RWPE2 (cell line): ENCODE measurements at places on chromosomes 2 and 18.

- DNase-seq = no peak
These were observed 158.6 kb downstream of the PPP1R1C start for GRCh38 chr2:182144041-182144775.

- no peak for DNase-seq
These were observed 10.6 kb downstream of the IRS1 start for GRCh38 chr2:226788881-226789490.

GRCh38 chr2:136054856-136055255 is 63.1 kb downstream of the CXCR4 start:
- DNase-seq = no peak

- DNase-seq = no peak
These were observed 5.5 kb downstream of the ZNF532 start for GRCh38 chr18:58870130-58870529.

DNA sequence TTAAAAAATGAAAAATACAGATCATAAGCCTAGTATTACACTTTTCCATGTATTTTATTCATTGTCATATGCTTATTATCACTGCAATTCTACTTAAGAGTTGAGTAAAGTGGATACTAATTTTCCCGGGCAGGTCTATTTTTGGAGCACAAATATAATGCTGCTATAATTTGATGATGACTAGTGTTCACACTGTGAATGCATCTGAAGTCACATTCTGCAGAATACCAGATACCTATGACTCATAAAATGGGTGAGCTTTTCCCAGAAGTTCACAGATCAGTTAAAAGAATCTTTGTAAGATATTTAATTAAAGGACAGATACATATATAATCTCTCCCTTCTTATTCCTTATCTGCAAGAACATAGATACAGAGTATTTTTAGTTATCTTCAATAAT is 79.8 kb upstream of the MC4R start:
- no peak for DNase-seq

DNA sequence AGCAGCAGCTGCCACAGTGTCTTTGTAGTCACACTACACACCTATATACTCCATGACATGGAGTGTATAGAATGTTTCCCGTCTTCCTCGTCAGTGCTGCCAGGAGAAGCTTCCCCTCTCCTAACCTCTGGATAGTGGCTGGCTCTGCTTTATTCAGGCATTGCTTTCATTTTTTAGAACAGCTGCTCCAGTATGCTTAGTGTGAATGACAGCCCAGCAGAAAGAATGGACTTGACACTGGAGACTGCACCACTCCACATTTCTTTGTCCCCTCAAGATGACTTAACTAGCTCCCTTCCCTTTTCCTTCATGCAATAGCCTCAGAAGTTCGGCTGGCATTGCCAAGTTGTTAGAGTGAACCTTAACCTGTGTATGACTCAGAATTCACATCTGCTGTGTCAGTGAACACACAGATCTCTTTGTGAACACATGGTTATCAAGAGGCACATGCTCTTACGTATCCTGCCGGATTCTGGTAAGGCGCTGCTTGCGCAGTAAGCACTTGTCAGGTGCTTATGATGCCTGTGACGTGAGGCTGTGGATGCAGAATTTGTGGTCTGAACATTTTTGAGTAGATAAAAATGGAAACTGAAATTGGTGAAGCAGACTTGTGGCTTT is 73.9 kb downstream of the NEDD4L start:
- no peak for DNase-seq

DNA sequence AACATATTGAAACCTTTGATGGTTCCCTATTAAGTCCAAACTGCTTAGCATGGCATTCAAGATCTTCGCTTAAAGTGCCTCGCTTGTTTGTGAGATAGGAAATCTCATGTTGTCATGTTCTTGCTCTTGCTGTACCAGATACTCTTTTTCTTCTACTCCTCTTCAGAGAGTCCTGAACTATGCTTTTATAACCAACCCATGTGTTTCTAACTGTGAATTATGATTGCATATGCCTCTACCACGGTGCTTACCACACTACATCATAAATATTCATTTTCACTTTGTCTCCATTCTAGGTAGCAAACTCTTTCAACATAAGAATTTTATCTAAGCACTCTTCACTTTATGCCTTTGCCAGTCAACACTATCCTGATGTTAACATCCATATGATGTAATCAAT is 23.6 kb downstream of the STAT4 start:
- no peak for DNase-seq

DNA sequence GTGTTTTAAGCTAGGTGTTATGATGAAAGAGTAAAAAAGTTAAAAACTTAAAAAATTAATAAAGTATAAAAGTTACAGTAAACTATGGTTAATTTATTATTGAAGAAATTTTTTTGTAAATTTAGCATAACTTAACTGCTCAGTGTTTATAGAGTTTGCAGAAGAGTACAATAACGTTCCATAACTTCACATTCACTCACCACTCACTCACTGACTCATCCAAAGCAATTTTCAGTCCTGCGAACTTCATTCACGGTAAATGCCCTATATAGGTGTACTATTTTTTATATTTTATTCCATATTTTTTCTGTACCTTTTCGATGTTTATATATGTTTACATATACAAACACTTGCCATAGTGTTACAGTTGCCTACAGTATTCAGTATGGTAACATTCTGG is 694.8 kb upstream of the SLC39A10 start:
- no peak for DNase-seq

DNA sequence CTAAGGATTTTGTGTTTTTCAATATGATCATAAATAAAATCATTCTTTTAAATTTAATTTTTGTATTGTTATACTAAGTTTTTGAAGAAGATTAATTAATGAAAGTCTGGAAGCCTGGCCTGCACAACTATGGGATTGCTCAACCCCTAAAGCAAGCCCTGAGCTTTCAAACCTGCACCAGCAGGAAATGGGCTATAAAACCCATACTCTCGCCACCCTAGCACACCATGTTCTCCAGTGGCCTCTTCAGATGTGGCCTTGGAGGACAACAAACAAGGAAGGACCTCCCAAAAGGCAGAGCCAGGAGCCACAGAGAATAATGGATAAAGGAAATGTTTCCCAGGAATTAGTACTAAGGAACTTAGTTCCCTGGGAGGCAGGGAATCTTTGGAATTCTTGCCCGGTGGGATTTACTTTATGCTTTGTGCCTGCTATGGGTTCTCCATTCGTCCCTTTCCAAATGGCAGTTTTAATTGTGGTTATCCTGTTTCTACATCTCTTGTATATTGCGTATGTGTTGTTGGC is 212.5 kb downstream of the ZFP36L2 start:
- DNase-seq = peak; percentile 1

DNA sequence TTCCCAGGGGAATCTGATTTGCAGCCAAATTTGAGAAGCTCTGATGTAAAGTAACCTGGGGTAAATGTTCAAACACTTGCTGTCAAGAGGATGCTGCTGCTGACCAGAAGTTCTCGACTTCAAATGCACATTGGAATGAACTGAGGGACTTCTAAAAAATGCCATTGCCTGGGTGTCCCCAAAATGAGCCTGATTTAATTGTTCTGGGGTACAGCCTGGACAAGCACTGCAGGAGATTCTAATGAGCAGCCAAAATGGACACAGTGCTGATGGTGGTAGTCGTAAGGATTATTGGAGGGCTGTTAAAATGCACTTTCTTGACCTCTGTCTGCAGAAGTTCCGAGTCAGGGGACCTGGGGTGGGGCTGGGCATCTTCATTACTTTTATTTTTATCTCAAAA is 49.5 kb downstream of the LIPG start:
- DNase-seq = no peak

- DNase-seq = peak; percentile 97
These were observed 7.7 kb upstream of the ARHGEF4 start for GRCh38 chr2:130829015-130829414.

DNA sequence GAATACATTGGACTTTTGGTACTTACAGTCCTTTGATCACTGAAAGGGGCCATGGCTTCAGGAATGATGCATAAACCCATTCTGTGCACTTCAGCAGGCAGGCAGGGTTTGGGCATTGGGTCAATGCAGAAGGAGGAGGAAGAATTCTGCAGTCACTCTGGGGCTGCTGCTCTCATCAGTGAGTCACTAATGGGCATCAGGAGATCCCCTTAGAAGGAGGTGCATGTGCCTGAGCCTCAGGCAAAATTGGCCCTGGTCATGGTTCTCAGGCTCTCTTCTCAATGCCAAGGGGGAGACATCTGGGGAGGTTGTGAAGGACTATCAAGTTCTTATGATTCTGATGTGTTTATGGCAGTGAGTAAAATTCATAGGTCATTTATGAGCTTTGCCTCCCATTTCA is 52.0 kb upstream of the TNP1 start:
- DNase-seq = no peak

GRCh38 chr2:44290261-44290660 is 15.0 kb downstream of the SLC3A1 start:
- no peak for DNase-seq

DNA sequence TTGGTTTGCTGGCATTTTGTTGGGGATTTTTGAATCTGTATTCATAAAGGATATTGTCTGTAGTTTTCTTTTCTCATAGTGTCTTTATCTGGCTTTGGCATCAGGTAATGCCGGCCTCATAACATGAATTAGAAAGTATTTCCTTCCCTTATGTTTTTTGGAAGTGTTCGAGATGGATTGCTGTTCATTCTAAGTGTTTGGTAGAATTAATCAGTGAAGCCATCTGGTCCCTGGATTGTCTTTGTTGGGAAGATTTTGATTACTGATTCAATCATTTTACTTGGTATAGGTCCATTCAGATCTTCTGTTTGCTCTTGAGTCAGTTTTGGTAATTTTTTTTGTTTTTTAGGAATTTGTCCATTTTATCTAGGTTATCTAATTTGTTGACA is 22.3 kb downstream of the KIAA1328 start:
- no peak for DNase-seq

DNA sequence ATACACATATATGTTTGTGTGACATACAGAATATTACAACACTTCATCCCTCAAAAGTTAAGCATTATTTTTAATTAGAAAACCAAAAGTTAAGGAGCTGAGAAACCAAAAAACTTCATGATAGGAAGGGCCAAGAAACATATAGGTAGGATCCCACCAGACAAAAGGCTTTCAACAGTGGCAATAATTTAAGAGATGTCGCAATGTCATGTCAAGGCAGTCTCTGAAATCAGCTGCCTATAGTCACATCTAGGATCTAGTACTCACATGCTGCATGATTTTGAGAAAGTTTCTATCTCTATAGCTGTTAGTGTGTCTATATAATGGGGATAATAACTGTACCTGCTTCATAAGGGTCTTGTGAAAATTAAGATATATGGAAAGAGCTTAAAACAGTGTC is 72.7 kb downstream of the SPIRE1 start:
- DNase-seq = no peak

DNA sequence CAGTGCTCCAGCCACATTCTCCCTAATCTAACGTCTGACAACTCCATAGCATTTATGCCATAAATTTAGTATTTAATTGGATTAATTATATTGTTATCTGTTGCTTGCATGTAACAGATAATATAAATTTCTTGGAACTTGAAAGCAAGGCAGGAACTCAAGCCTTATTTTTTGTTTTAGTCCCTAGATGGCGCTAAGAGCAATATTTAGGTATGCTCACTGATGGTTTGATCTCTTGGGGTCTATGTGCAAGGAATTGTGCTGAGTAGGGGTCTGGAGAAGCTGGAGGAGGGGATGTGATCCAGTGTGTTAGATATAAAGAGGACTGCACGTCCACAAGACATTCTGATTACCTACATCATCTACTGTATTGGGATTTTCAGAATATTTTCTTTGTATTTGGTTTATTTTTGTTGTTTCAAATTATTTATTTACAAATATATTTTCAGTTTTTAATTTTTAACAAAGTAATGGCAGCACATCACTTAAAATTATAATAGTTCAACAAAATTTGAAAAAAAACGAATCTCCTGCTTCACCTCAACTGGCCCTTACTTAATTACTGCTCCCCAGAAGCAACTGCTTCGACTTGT is 32.8 kb downstream of the KATNAL2 start:
- DNase-seq = no peak

GRCh38 chr2:84904717-84905174 is 710 bp upstream of the TMSB10 start:
- DNase-seq = no peak
